ENCODE measurements at places on chromosomes 2 and 18. TPM values are rescaled to one million over a fixed set of nuclear protein-coding genes. Genes with fewer than 3 reads are reported as not detected.

FAM228A gene
- total RNA-seq, result 3.4 TPM

- no peak overlapping the region for H3K4me3 ChIP-seq
- H3K4me1 ChIP-seq, result no peaks in the 10 kb centered on the region
- H3K27ac ChIP-seq, result no peak overlapping the region
- no peaks in the 10 kb centered on the region for H3K27me3 ChIP-seq
- H3K36me3 ChIP-seq, result no peaks in the 10 kb centered on the region
- no peak for DNase-seq
Measured at GRCh38 chr2:231693956-231694355, 14.4 kb upstream of the PTMA start.

PIAS2 gene
- total RNA-seq, result 30.4 TPM

ABCG5 gene
- total RNA-seq, result not detected

Data from left lung (tissue), 14 donors.